ENCODE measurements at places on chromosomes 13 and 19. TPM values are rescaled to one million over a fixed set of nuclear protein-coding genes. Genes with fewer than 3 reads are reported as not detected.

Gene CCDC97
- total RNA-seq, result 33.2 TPM

Gene PROZ
- not detected for total RNA-seq

Gene KCNJ14
- 0.90 TPM for total RNA-seq

Gene STAP2
- total RNA-seq, result 0.85 TPM

Gene ARHGEF1
- 73.2 TPM for total RNA-seq

Gene SIGLEC5
- total RNA-seq, result not detected

Gene WDR62
- 6.0 TPM for total RNA-seq

Gene DIRAS1
- total RNA-seq, result 20.2 TPM

Gene A1BG
- total RNA-seq, result 50.2 TPM

Gene ZNF90
- 2.4 TPM for total RNA-seq

Gene MPHOSPH8
- total RNA-seq, result 29.4 TPM

Gene LYPD3
- 0.39 TPM for total RNA-seq

Gene ZNF793
- total RNA-seq, result 7.9 TPM

Gene KLK14
- not detected for total RNA-seq

DNA sequence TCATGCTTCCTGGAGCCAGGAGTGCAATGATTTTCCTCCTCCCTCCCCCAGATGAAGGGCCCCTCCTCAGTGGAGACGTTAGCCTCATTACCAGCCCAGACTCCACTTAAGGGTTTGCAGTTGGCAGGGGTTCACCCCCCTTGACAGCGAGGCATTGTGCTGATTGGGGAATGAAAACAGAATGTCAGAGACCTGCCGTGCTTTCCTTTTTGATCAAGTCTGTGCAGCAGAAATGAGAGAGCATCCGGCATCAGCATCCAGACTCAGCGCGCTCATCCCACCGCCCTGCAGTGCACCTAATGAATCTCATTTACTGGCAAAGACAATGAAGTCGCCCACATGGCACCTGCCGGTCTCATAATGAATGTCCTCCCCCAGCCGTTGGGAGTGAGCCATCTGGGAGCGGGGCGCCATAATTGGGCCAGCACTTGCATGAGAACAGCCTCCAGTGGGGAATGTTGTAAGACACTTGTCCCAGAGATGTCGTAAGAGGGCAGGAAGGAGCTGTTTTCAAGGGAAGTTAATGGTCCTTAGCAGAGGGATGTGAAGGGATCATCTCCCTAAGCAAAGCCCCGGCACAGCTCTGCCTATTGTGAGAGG lies 98.3 kb upstream of the UQCRFS1 start:
- H3K27me3 ChIP-seq, result peaks cover 32% of the 10 kb centered on the region
- H3K36me3 ChIP-seq, result no peaks in the 10 kb centered on the region
- H3K4me3 ChIP-seq, result no peak overlapping the region
- no peaks in the 10 kb centered on the region for H3K4me1 ChIP-seq
- no peak for DNase-seq

DNA sequence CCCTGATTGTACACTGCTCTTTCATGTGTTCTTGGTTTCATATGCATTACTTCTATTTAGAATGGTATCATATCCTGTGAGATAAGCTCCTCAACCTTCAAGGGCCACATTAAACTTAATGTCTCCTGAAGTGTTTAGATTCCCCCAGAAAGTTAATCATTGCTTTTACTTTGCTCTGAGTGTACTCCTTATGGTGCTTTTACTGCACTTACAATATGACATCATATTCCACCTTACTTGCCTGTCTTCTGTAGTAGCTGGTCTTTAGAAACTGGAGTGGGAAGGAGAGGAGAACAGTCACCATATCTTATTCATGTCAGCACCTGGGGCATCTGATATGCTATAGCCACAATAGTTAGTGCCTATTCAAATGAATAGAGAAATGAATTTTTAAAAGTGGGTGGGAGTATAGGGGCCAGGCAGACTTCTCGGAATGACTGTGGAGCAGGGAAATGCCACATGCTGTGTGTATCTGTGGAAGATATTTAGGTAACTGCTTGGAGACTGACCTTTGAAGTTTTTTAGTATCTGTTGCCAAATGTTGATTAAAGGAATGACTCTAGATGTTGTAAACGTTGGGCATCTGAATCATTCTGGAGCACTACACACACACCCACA lies 40.2 kb downstream of the SLAIN1 start:
- peaks cover 5% of the 10 kb centered on the region for H3K27me3 ChIP-seq
- H3K36me3 ChIP-seq, result no peaks in the 10 kb centered on the region
- no peak for DNase-seq
- no peak overlapping the region for H3K4me3 ChIP-seq
- no peaks in the 10 kb centered on the region for H3K4me1 ChIP-seq

- no peak overlapping the region for H3K27ac ChIP-seq
- no peak overlapping the region for H3K4me3 ChIP-seq
- no peaks in the 10 kb centered on the region for H3K36me3 ChIP-seq
- no peak for DNase-seq
- H3K27me3 ChIP-seq, result peaks cover 9% of the 10 kb centered on the region
- H3K4me1 ChIP-seq, result no peaks in the 10 kb centered on the region
Measured at GRCh38 chr13:38440666-38441065, 91.0 kb downstream of the UFM1 start.

- no peak overlapping the region for H3K4me3 ChIP-seq
- no peaks in the 10 kb centered on the region for H3K27me3 ChIP-seq
- H3K27ac ChIP-seq, result no peak overlapping the region
- DNase-seq, result no peak
Measured at GRCh38 chr19:14181906-14182305, 24.1 kb downstream of the ADGRL1 start.

DNA sequence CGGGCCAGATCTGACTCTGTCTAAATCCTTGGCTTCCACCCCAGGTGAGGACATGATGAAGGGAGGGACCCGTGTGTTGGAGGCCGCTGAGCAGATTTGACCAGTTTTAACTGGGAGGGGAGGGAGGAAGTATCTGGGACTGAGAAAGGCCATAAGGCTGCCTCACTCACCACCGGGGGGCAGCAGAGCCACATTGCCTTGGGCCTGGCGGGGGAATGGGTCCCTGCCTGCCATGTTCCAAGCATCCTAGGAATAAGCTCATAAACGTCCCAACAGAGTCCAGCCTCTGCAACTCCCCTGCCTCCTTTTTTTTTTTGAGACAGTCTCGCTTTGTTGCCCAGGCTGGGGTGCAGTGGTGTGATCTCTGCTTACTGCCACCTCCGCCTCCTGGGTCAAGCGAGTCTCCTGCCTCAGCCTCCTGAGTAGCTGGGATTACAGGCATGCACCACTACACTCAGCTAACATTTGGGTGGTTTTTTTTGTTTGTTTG lies 15.5 kb downstream of the MAST3 start:
- H3K27me3 ChIP-seq, result no peaks in the 10 kb centered on the region
- peaks cover 17% of the 10 kb centered on the region for H3K4me1 ChIP-seq
- no peaks in the 10 kb centered on the region for H3K36me3 ChIP-seq
- DNase-seq, result no peak

- peak overlapping the region; percentile 96 for H3K4me3 ChIP-seq
- peaks cover 11% of the 10 kb centered on the region for H3K36me3 ChIP-seq
- H3K4me1 ChIP-seq, result peaks cover 32% of the 10 kb centered on the region
- H3K27ac ChIP-seq, result peak overlapping the region; percentile 98
- DNase-seq, result no peak
Measured at GRCh38 chr19:16659464-16659831, 496 bp downstream of the SMIM7 start.

- peak overlapping the region; percentile 58 for H3K4me3 ChIP-seq
- H3K27me3 ChIP-seq, result no peaks in the 10 kb centered on the region
- no peak for DNase-seq
- peaks cover 52% of the 10 kb centered on the region for H3K4me1 ChIP-seq
- H3K27ac ChIP-seq, result peak overlapping the region; percentile 89
Measured at GRCh38 chr13:26585136-26585535, 27.7 kb downstream of the WASF3 start.

DNA sequence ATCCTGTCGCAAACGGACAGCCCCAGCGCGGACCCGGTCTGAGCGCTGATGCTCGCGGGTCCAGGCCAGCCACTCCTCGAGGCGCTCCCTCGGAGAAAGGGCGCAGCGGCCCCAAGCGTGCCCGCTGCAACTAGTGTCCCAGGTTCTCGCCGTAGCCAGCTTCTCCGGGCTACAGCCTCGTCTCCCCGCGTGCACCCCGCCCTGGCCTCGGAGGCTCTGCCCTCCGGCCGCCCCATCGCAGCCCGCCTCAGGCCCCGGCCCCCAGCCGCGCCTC lies 487 bp downstream of the FLT1 start:
- H3K4me3 ChIP-seq, result peak overlapping the region; percentile 49
- H3K27me3 ChIP-seq, result peaks cover 41% of the 10 kb centered on the region
- H3K36me3 ChIP-seq, result no peaks in the 10 kb centered on the region
- no peak overlapping the region for H3K27ac ChIP-seq
- H3K4me1 ChIP-seq, result peaks cover 11% of the 10 kb centered on the region

GRCh38 chr19:16384688-16385087 lies 60.1 kb downstream of the KLF2 start:
- H3K4me1 ChIP-seq, result peaks cover 11% of the 10 kb centered on the region
- no peaks in the 10 kb centered on the region for H3K27me3 ChIP-seq
- no peak overlapping the region for H3K27ac ChIP-seq
- peaks cover 20% of the 10 kb centered on the region for H3K36me3 ChIP-seq
- DNase-seq, result peak; percentile 75

GRCh38 chr13:112738606-112739005 lies 48.8 kb downstream of the ATP11A start:
- H3K27ac ChIP-seq, result no peak overlapping the region
- H3K4me1 ChIP-seq, result peaks cover 17% of the 10 kb centered on the region
- H3K4me3 ChIP-seq, result no peak overlapping the region
- H3K27me3 ChIP-seq, result no peaks in the 10 kb centered on the region
- no peak for DNase-seq

DNA sequence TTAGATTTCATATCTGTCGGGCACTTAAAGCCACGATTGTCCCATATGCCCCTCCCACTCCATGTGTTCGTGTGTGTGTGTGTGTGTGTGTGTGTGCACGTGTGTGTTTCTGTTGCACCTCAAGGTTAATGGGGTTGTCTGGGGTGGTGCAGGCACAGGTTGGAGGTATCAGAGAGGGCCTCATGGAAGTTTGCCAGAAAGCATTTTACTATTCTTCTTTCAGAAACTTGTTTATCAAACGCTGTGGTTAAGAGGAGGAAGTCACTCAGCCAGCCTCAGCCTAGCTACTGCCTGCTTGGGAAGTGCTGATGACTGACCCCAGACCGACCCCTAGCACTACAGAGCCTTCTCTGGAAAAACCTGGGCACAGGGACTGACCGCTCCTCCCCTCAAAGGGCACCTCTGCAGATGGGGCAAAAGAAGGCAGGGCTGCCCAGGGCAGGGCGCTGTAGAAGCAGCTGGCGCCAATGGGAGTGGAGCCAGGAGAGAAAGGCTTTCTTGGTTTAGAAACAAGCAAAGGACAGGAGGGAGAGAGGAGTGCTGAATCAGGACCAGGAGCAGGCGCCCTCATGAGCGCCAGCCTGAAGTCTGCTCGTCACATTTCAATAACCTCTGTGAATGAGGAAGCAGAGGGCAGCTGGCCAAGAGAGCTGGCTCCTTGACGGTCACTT lies 3.9 kb downstream of the SIAH3 start:
- H3K4me1 ChIP-seq, result peaks cover 19% of the 10 kb centered on the region
- no peak for DNase-seq
- no peak overlapping the region for H3K27ac ChIP-seq
- H3K27me3 ChIP-seq, result peaks cover 45% of the 10 kb centered on the region
- H3K4me3 ChIP-seq, result no peak overlapping the region

DNA sequence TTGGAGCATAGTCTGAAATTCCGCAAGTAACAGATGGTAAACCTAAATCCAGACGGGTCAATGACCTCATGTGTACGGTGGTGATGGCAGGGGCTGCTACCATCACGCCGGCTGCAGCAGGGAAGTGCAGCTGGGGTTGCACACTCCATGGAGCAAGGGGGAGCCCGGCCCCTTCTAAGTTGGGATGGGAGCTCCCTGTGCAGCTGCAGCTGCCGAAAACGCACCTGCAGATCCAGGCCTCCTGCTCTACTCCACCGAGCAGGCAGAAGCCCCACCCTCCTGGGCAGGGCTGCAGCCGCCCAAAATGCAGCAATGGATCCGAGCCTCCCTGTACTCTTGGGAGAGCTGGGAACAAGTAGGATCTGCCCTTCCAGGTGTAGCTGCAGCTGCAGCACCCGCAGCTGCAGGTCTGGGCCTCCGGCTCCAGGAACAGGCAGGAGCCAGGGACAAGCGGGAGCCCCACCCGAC lies 25.5 kb downstream of the KBTBD6 start:
- no peaks in the 10 kb centered on the region for H3K4me1 ChIP-seq
- no peaks in the 10 kb centered on the region for H3K27me3 ChIP-seq
- DNase-seq, result no peak
- H3K27ac ChIP-seq, result no peak overlapping the region
- no peak overlapping the region for H3K4me3 ChIP-seq

GRCh38 chr13:96822895-96823294 lies 171.4 kb downstream of the OXGR1 start:
- H3K27me3 ChIP-seq, result peaks cover 5% of the 10 kb centered on the region
- peaks cover 6% of the 10 kb centered on the region for H3K4me1 ChIP-seq
- H3K27ac ChIP-seq, result no peak overlapping the region

DNA sequence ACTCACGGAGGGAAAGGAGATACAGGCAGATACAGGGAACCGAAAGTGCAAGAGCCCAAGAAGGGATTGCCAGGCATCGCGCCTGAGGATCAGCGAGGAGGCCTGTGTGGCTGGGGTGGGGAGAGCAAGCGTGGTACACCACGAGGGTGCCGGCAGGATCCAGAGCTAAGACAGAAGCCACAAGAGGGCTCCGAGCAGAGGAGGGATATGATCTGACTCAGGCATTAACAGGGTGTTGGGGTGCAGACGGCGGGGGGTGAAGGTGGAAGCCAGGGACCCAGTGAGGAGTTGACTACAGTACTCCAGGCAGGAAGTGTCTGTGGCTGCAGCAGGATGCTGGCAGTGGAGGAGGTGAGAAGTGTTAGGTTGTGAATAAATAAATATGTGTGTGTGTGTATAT lies 5.4 kb upstream of the PPP1R37 start:
- no peak overlapping the region for H3K4me3 ChIP-seq
- no peak overlapping the region for H3K27ac ChIP-seq
- DNase-seq, result no peak
- H3K4me1 ChIP-seq, result peaks cover 16% of the 10 kb centered on the region
- H3K36me3 ChIP-seq, result peaks cover 5% of the 10 kb centered on the region

GRCh38 chr19:27876489-27876888 lies 1336.5 kb downstream of the UQCRFS1 start:
- no peaks in the 10 kb centered on the region for H3K27me3 ChIP-seq
- no peaks in the 10 kb centered on the region for H3K36me3 ChIP-seq
- no peak overlapping the region for H3K27ac ChIP-seq
- no peak for DNase-seq
- H3K4me1 ChIP-seq, result no peaks in the 10 kb centered on the region
- no peak overlapping the region for H3K4me3 ChIP-seq

DNA sequence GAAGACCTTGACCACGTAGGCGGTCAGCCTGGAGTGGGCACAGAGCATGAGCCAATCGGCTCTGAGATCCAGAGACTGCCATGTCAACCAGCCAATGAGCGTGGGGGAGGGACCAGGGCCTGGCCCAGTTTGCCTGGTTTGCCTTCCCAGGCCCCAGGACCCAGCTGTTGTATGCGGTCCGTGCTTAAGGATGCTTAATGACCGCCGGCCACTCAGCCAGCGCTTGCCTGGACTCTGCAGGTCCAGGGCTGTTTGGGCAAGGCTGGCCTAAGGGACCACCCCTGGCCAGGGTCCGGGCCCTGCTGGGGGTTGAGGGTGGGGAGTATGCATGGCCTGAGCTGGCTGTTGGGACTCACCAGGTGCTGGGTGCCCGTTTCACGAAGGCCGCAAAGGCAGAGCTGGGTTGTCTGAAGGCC lies 23.1 kb upstream of the TNFSF14 start:
- no peak overlapping the region for H3K4me3 ChIP-seq
- peak; percentile 81 for DNase-seq
- H3K27me3 ChIP-seq, result peaks cover 8% of the 10 kb centered on the region
- no peaks in the 10 kb centered on the region for H3K36me3 ChIP-seq
- no peaks in the 10 kb centered on the region for H3K4me1 ChIP-seq

GRCh38 chr19:4849019-4849418 lies 17.5 kb upstream of the TICAM1 start:
- no peak overlapping the region for H3K27ac ChIP-seq
- no peak overlapping the region for H3K4me3 ChIP-seq
- H3K4me1 ChIP-seq, result peaks cover 18% of the 10 kb centered on the region
- H3K36me3 ChIP-seq, result peaks cover 17% of the 10 kb centered on the region
- no peak for DNase-seq
- H3K27me3 ChIP-seq, result no peaks in the 10 kb centered on the region

Data from chondrocyte (in vitro differentiated cells).